Sigmoid colon (tissue), 7 donors: ENCODE measurements at places on chromosomes 2 and 18. TPM values are rescaled to one million over a fixed set of nuclear protein-coding genes. Genes with fewer than 3 reads are reported as not detected.

INHBB gene
- total RNA-seq: 1.8 TPM

GRCh38 chr2:48589170-48589767, 28.4 kb upstream of the GTF2A1L start:
- H3K4me3 ChIP-seq: no peak overlapping the region
- H3K27me3 ChIP-seq: no peaks in the 10 kb centered on the region
- peaks cover 4% of the 10 kb centered on the region for H3K36me3 ChIP-seq
- no peak overlapping the region for H3K27ac ChIP-seq

DNA sequence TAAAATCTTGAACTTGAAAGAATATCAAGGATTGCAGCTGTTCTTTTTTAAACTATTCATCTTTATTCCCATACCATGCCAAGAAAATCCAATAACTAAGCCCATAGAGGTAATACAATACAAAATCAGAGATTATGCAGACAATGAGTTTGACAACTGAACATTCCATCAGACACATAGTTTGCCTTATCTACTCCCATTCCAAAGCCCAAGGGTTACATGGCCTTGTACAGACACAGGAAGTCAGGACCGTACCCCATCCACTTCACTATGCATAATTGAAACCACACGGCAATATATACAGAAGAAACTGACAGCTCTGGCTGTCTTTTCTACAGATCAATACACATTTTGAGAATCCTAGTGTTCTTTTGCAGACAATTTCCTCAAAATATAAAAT, 181.3 kb downstream of the TMX3 start:
- H3K4me3 ChIP-seq: no peak overlapping the region
- H3K36me3 ChIP-seq: no peaks in the 10 kb centered on the region
- H3K4me1 ChIP-seq: no peaks in the 10 kb centered on the region
- DNase-seq: no peak
- H3K27ac ChIP-seq: no peak overlapping the region

GRCh38 chr2:222722327-222722946, 51.0 kb downstream of the MOGAT1 start:
- no peak for DNase-seq
- H3K4me1 ChIP-seq: no peaks in the 10 kb centered on the region
- no peak overlapping the region for H3K27ac ChIP-seq
- H3K4me3 ChIP-seq: no peak overlapping the region
- no peaks in the 10 kb centered on the region for H3K36me3 ChIP-seq

NCL gene
- total RNA-seq: 123 TPM
